ENCODE measurements at places on chromosomes 2 and 18.

DNA sequence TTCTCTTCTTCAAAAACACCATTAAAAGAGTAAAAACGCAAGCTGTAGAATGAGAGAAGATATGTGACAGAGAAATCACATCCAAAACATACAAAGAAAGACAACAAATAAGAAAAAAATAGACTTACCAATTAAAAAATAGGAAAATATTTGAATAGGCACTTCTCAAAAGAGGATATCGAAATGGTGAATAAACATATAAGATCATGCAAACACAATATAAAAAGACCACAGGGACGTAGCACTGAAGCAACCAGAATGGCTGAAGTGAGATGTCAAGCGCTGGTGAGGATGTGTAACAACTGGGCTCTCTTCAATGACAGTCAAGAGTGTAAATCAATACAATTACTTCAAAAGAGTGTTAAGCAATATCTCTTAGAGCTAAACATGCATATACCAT lies 202.3 kb downstream of the ZBTB7C start:
- no peak for DNase-seq

GRCh38 chr18:57863706-57864105 lies 60.6 kb upstream of the ATP8B1 start:
- no peak for DNase-seq

GRCh38 chr2:160783474-160783873 lies 289.9 kb upstream of the RBMS1 start:
- DNase-seq = no peak

DNA sequence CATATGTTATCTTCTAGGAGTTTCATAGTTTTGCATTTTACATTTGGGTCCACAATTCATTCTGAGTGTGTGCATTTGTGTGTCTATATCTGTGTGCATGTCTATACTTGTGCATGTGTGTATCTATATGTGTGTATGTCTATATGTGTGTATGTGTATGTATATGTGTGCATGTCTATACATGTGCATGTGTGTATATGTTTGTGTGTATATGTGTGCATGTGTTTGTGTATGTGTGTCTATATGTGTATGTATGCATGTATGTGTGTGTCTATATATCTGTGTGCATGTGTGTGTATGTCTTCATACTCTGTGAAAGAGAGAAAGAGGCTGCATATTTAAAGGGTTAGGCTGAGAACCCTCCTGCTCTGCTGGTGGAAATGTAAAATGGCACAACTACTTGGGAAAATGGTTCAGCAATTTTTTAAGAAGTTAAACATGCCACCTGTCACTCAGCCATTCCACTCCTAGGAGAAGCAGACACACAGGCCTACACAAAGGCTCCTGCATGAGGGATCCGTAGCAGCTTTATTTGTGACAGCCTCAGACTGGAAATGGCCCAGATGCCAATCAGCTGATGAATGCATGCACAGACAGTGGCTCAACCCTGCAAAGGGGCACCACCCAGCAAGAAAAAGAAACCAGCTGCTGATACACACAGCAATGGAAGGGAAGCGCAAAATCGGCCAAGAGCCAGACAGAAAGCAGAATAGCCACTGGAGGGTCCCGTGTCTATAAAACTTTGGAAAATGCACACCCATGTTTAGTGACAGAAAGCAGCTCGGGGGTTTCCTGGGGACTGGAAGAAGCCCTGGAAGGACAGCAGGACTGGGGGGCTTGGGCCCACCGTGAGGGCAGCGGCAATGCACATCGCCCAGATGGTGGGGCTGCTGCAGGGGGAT lies 146.8 kb downstream of the SEPTIN10 start:
- DNase-seq = no peak

DNA sequence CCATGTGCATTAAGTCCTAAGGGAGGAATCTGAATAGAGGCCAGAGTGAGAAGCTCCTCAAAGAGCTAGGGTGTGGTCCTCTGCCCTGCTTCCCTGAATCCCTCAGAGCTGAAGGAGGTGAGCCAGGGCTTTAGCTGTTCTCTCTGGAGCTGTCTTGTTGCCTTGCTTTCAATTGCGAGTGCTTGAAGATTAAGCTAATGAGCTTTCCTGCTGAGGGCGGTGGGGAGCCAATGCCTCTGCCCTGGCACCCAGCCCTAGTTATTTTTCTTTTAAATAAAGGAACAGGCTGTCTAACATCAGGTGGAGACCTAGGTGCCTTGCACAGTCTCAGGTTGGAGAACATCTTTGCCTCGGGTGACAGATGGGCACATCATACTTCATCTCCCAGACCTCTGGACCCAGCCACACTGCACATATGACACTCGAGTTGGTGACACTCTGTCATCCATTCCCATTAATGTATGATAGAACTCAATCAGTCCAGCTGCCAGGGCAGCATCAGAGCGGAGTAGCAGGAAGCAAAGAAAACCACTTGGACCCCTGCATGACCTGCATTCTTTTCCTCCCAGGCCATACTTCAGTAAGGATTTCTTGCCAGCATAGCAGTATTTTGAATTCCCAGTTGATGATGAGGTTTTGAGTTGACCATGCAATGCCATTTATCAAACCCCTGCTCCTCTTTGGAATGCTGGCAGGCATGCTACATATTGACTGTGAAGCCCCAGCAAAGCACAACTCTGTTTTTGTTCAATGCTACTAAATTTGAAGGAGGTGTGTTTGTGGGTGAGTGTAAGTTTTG lies 292.7 kb downstream of the RNF144A start:
- no peak for DNase-seq

GRCh38 chr2:230682546-230682945 lies 30.1 kb upstream of the CAB39 start:
- DNase-seq = no peak

- no peak for DNase-seq
Measured at GRCh38 chr2:236290742-236291425, 26.7 kb upstream of the ASB18 start.

DNA sequence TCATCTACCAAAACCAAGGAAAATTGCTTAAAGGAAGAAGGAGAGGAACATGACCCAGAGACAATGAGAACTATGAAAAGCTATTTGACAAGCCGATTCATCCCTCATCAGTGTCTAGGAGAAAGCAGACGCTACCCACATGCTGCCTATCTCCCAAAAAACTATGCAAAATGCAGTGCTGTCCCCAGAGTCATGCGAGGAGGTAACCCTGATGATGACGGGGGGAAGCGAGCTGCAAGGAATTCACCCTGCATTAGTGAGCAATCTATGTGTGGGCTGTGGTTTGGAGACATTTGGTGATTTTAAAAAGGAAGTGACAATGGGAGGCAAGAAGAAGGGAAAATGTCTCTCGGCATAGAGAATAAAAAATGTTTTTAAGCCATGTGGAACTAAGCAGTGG lies 472.7 kb downstream of the CMPK2 start:
- DNase-seq = peak; percentile 16

DNA sequence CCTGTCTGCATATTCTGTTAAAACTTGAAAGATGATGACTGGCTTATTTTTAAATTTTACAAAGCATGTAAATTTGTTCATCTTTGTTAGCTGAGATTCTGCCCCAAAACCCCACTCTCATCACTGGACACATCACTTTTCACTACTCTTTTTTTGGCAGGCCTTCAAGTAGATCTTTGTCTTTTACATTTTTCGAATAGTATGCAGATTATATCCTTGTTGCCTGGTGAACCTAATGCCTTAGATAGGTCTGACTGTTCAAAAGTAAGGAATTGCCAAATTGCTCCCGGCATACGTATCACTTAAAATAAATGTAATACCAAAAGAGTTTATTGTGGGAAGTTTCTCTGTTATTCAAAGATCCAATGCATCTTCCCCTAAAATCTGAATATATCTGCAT lies 303.3 kb downstream of the XIRP2 start:
- DNase-seq = no peak
